Activated CD4-positive, alpha-beta T cell treated with anti-CD3 and anti-CD28 coated beads, Interleukin-2, amount 10 ng/mL, durations not matched to agents 24 days and 14 days (primary cell): ENCODE measurements at places on chromosomes 6 and 20. TPM values are rescaled to one million over a fixed set of nuclear protein-coding genes. Genes with fewer than 3 reads are reported as not detected.

DNA sequence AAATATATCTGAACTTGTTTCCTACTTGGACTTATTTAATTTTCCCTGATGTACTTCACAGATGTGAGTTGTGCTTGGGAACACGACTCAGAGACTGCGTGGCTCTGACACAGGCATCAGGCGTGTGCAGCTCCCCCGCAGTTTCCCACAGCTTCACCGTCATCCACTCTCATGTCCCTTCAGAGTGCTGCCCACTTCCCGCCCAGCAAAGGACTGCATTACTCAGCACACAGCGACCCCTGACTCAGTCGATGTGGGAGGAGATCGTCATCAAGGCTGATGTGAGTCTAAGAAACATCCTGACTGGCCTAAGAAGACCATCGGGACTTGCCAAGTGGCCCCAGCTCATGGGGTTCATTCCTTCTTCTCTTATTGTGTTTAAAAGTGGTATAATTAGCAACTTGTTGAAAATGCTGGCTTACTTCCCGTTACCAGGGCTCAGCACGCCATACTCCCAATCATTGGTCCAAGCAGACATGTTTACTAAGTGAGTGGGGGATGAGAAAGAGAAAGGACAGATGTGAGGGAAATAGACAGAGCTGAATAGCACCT is 539.4 kb upstream of the JARID2 start:
- DNase-seq = peak; percentile 66

The ISM1 gene
- 5.3 and 5.4 TPM in 2 replicates for total RNA-seq

GRCh38 chr6:25263657-25264056 is 15.5 kb upstream of the CARMIL1 start:
- DNase-seq = no peak

DNA sequence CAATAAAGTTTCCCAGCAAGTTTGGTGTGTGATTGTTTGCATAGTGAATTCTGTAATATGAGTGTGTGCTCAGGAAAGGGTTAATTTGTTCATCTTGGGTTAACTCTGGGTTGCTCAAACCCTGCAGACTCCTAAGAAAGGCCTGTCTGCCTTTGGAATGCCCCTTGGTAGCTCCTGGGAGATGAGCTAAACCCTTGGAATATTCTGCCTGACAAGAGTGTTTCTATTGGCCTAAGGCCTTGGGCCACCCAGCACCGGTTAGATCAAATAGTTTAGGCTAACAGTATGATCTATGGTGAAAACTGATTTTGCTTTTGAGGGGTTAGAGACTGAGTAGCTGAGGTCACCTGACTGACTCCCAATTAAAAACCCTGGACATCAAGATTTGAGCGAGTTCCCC is 248.3 kb downstream of the GRM1 start:
- no peak for DNase-seq

GRCh38 chr6:16839631-16840179 is 78.4 kb upstream of the ATXN1 start:
- DNase-seq = no peak

DNA sequence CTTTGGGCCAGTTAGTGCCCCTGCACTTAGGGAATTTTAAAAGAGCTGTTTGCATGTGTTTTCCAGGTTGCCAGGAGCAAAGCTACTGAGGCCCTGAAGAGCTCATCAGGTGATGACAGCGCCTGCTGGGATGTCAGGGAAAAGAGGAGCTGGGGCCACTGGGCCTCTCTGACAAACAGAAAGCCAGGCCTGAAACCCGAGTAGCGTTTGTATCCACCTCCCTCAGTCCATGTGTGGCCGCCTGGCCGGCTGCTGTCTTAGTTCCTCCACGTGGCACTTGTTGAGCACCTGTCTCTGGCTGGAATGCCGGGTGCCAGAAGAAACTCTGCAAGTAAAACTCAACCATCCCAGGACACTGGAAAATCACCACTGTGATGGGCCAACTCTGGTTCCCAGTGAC is 601.2 kb downstream of the CDH26 start:
- DNase-seq = peak; percentile 28

The CRISP2 gene
- total RNA-seq = not detected in 2 replicates

DNA sequence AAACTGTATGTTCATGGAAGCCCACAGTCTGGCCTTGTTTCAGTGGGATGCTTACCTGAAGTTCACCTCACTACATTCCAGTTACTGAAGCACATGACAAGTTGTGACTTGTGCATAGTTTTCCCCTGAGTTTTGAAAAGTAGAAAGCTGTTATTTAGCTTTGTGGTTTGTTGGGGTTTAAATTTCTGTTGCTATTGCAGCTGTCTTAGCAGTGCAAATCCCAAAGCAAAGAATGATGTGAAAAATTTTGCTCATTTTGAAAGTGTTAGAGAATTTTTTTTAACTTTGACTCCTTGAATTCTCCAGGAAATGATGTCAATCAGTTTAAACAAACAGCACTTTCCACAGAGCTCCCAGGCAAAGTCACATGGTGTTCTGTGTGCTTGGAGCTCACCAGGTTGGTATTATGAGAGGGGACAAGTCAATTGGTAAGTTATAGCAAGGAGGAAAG is 268.4 kb downstream of the ADGRG6 start:
- DNase-seq = no peak

- DNase-seq = no peak
These were observed 18.4 kb downstream of the SERAC1 start for GRCh38 chr6:158149641-158150040.

The ADGB gene
- not detected in 2 replicates for total RNA-seq

GRCh38 chr6:44297063-44298038 is 15.8 kb downstream of the AARS2 start:
- DNase-seq = peak; percentile 85

GRCh38 chr20:13461849-13462458 is 176.8 kb downstream of the TASP1 start:
- DNase-seq = no peak

GRCh38 chr6:42899871-42900270 is 16.0 kb upstream of the PTCRA start:
- no peak for DNase-seq

DNA sequence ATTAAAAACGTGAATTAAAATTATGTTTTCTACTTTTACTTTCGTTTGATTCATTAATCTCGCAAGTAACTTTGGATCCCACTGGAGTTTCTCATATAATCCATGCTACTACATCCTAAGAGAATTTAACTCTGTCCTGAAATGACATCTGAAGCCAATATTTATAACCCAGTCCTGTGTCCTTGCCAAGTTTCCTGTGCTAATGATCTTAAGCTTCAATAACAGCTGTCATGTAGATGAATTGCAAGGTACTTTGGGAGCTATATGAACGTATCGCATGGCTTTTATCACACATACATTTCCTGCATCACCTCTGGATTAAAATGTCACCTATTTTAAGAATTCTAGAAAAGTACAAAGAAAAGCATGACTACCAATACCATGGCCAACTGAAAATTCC is 833.8 kb upstream of the CITED2 start:
- DNase-seq = no peak

- no peak for DNase-seq
These were observed 24.4 kb downstream of the ARG1 start for GRCh38 chr6:131597446-131597845.

GRCh38 chr20:57241363-57241991 is 25.0 kb downstream of the BMP7 start:
- DNase-seq = no peak

DNA sequence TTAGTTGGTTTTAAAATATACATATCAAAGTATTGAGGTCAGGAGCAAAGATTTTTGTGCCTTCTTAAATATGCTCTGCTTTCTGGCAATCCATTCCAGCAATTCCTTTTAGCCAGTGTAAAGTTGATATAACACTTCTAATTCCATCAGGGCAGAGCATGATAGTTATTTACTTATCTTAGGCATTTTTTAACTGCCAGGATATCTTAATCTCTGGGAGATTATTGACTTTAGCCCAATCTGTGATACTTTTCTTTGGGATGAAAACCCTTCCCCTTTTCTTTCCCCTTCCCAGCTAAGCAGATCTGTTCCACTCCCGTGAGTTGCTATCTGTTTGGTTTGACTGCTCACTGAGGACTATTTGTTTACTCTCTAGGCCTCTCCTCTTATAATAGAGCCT is 168.7 kb upstream of the RSPO3 start:
- DNase-seq = no peak

The RAB32 gene
- 0.89 and 0.92 TPM in 2 replicates for total RNA-seq

DNA sequence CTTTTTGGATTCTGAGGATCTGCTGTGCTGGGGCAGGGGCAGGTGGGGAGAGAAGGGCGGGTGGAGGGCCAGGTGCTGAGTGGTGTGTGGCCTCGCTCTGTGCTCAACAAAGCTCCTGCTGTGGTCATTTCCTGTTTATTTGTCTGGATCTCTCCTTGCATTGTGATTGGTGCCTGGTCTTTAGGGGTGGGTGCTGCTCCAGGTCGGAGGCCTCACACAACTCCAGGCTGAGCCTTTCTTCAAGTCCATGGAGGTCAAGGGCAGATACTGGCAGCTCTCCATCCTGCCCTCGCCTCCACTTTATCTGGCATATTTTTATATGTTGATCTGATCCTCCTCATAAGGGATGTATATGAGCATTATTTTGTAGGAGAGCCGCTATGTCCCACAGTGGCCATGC is 36.2 kb downstream of the HLA-F start:
- DNase-seq = no peak

DNA sequence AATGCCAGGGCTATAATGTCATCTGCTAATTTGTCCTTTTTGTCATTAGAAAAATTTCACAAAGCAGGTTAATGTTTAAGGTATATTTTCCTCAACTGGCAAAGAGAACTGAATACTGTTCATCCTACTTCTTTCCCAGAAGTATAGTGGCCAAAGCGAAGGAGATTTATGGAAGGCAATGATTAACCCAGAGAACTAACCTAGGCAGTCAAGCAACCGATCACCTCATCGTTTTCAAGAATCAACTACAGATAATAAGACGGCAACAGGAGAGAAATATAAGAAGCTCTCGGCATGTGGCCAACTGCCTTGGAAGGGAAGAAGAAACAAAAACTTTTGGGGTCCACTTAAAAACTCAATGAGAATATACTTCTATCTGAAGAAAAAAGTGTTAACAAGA is 38.2 kb downstream of the REV3L start:
- DNase-seq = no peak

DNA sequence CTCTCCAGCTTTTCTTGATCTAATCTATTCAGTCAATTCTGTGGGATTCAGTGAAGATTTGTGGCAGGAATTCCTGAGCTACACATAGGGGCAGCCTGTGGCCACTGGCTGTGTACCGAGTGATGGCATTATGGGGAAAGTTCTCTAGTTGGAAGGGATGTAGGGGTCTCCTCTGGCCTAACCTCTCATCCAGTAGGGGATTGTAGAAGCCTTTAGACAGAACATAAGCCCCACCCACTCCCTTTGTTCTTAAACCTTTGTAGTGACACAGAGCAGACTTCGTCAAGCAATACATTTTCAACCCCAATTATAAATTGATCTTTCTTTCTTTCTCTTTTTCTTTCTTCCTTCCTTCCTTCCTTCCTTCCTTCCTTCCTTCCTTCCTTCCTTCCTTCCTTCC is 188.9 kb downstream of the QKI start:
- no peak for DNase-seq

DNA sequence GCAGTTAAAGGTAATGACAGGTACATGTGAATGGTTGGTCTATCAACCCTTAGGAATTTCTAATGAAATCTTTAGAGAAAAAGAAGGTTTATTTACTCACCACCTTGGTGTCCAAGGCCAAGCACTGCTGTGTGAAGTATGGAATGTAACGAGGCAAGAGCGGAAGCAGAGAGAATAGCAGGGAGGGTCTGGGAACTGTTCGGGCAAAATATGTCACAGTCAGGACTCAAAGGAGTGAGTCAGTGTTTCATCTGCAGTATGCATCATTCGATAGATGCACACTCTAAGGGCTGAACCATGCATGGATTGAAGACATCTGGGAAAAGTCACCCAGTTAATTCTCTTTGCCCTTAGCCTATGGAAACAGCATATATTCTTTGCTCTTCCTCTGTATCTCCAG is 33.2 kb downstream of the ADGRF5 start:
- DNase-seq = no peak

- DNase-seq = no peak
These were observed 68.6 kb upstream of the MCHR2 start for GRCh38 chr6:100062621-100063020.

The PROCR gene
- 0.24 and 0.84 TPM in 2 replicates for total RNA-seq

DNA sequence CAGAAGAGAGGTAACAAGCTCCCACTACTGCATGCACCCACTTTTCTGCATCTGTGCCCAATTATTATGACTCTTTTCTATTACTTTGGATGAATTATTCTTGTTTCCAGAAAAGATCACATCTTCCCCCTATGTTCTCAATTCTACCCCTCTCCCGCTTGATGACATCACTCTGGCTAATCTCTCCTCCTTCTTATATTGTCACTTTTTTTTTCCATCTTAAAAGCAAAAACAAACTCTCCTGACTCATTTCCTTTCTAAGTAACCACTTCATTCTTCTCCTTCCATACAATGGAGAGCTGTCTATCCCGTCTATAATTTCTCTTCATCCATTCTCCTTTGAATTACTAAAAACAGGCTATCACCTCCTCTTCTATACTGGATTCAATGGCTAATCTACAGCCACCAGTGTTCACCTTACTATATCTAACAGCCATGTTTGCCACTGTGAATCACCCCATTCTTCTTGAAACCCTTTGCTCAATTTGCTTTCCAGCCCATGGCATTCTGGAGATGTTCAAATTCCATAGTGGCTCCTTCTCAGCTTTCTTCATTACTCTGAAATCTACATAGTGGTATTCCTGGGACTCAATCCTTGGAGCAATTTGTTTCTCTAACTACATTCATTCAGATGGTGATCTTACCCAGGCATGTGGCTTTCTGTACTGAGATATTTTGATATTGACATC is 378.4 kb downstream of the ARHGAP18 start:
- no peak for DNase-seq

DNA sequence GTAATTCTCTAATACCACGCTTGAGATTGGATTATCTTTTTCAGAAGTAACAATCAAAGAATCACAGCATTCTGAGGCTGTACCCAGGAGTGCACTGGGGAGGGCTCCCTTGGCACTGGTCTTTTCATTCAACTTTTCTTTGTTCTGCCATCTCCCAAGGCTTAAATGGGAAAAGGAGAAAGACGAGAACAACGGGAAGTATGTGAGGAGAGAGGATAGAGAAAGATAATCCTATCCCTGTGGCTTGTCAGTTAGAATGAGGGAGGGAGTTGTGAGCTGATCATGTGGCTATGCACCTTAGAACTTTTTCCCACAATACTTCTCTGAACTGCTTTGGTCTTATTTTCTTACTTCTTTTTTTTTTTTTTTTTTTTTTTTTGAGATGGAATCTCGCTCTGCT is 83.1 kb downstream of the CAP2 start:
- no peak for DNase-seq

GRCh38 chr20:47428164-47428563 is 71.7 kb upstream of the ZMYND8 start:
- no peak for DNase-seq
